DMS79 treated with DMSO at 0.1 percent for 48 hours (cell line): ENCODE measurements at places on chromosomes 5 and 9.

- DNase-seq = no peak
These were observed 21.1 kb downstream of the SAR1B start for GRCh38 chr5:134611515-134611914.

DNA sequence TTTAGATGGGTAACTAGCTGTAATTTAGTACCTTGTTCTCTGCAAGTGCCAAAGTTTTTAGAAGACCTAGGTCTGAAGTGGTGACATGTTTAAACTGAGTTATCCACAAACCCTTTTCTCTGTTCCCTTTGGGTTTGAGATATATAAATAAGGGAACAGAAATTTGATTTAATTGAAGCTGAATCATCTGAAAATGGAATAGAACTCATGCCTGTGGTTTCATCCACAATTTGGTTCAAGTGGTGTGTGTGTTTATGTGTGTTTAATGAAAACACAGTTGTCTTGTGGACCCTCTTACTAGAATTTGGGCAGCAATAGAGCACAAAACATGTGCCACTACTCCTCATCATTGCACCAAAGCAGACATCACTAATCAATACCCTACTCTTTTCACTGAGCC is 216.9 kb downstream of the GLIS3 start:
- no peak for DNase-seq

DNA sequence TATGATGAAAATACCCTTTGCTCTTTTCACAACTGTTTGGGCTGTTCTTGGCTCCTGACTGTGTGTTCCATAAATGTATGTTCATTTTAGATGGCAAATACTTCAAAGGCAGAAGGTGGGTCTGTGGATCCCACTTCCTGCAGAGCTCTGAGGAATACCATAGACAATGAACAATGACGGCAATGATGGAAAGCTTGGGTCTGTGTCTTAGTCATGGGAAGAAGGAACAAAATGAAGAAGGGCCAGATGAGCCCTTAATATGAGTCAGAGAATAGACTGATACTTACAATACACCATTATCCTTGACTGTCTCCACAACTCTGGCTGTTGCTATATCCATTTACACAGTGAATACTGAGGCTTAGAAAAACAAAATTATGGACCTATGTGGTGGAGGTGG is 126.0 kb downstream of the SLIT3 start:
- DNase-seq = no peak

GRCh38 chr5:52811067-52811749 is 23.5 kb downstream of the ITGA1 start:
- DNase-seq = no peak

GRCh38 chr5:34957857-34958690 is 28.7 kb downstream of the DNAJC21 start:
- DNase-seq = no peak

DNA sequence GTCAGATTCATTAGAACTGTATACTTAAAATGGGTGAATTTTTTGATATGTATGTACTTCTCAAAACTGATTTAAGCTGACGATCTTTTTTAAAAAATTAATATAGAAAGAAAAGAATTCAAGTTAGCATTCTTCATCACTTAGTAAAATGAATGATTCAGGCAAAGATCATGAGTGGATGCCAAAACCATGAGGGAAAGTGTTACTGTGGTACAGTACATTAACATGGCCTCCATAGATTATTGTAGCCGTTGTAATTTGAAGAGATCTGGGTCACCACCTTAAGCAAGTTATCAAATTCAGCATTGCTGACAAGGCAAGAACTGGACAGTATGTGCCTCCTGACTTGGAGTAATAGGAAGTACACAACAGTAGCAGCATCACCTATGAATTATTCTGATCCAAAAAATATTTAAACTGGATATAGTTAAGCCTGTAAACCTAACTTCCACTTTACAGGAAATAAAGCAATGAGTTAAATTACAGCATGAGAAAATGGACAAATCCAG is 29.7 kb downstream of the C9orf85 start:
- DNase-seq = no peak

DNA sequence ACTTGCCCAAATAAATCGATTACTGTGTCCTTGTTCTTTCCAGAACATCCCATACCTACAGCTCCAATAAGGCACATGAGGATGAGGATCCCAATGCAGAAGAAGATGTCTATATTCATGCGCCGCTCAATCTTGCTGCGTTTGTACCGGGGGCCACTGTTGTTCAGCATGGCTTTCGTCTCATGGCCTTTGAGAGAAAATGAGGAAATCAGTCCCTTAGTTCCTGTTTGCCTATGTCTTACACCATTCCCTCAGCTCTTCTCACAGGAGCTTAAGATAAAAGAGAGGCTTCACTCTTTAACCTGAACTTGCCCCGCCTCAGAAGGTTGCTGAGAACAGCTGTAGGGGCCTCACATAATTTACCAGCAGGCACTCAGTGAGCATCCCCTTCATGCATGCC is 211.6 kb downstream of the ATP10B start:
- DNase-seq = no peak

DNA sequence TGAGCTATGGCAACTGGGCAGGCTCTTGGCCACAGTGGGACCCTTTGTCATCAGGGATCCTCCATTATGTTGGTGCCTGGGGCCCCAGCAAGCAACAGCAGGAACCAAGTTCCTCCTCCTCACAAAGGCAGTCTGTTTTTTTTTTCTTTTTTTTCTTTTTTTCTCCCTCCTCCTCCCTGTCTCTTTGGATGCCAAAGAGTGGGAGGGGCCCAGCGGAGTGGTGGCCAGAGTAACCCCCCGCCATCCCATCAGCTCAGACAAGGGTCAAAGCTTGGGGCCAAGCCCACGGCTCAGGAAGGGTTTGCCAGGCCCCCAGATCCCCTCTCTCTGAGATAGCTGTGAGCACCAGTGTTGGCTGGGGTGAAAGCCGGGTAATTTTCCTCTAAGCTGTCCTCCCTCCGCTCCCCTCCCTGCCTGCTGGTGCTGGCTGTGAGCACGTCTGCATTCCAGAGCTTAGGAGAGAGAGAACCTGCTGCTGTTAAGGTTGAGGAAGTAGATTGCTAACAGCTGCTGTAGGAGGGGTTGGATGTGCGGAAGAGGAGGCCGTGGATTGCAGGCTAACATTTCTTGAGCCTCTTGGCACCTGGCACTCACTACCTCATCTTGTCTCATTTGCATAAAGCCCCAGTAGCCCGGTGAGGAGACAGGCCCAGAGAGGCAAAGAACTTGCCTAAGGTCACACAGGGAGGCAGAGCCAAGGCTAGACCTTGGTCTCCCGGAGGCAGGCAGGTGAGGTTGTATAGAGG is 21.2 kb downstream of the GSN start:
- DNase-seq = no peak

GRCh38 chr5:106171132-106171531 is 1499.6 kb downstream of the EFNA5 start:
- DNase-seq = no peak
